ENCODE measurements at places on chromosomes 1 and 21. TPM values are rescaled to one million over a fixed set of nuclear protein-coding genes. Genes with fewer than 3 reads are reported as not detected.

The SPRR1B gene
- total RNA-seq, result not detected

The CFAP141 gene
- total RNA-seq, result not detected

The RNF186 gene
- total RNA-seq, result not detected

The DIRAS3 gene
- 8.2 TPM for total RNA-seq

The SYCP1 gene
- total RNA-seq, result not detected

The IARS2 gene
- total RNA-seq, result 83.4 TPM

The GPR153 gene
- total RNA-seq, result 2.1 TPM

The CA6 gene
- total RNA-seq, result not detected

The CNKSR1 gene
- 0.19 TPM for total RNA-seq

The SPRR2F gene
- total RNA-seq, result not detected

The RXFP4 gene
- under 0.01 TPM for total RNA-seq

The KRTAP11-1 gene
- total RNA-seq, result not detected

The NUP210L gene
- 0.28 TPM for total RNA-seq

The SMAP2 gene
- total RNA-seq, result 10.4 TPM

The NMNAT2 gene
- 10.4 TPM for total RNA-seq

The RNU1-2 gene
- under 0.01 TPM for total RNA-seq

The C1orf87 gene
- total RNA-seq, result not detected

The KCNK1 gene
- total RNA-seq, result 0.56 TPM

The CRYAA gene
- not detected for total RNA-seq

The B3GALT2 gene
- 2.1 TPM for total RNA-seq

The TRPM2 gene
- total RNA-seq, result not detected

The TRAPPC10 gene
- total RNA-seq, result 21.9 TPM

The RUNX1 gene
- 31.0 TPM for total RNA-seq

The CYP4X1 gene
- under 0.01 TPM for total RNA-seq

The TMEM269 gene
- not detected for total RNA-seq

The CHODL gene
- not detected for total RNA-seq

The FAM151A gene
- total RNA-seq, result not detected

The RPTN gene
- under 0.01 TPM for total RNA-seq

The UMODL1 gene
- total RNA-seq, result under 0.01 TPM

The GRIK3 gene
- not detected for total RNA-seq

The ZNF669 gene
- 6.2 TPM for total RNA-seq

The PRAMEF12 gene
- not detected for total RNA-seq

The GBP7 gene
- not detected for total RNA-seq

The SUSD4 gene
- total RNA-seq, result under 0.01 TPM

The PDXK gene
- 200 TPM for total RNA-seq

The NCAM2 gene
- 11.6 TPM for total RNA-seq

The NBPF10 gene
- 3.1 TPM for total RNA-seq

The TMOD4 gene
- not detected for total RNA-seq

The ARHGEF10L gene
- total RNA-seq, result 20.1 TPM

The SLC30A7 gene
- total RNA-seq, result 34.7 TPM

The ANKRD35 gene
- total RNA-seq, result 0.85 TPM

The MPL gene
- not detected for total RNA-seq

The PROK1 gene
- not detected for total RNA-seq

The COL9A2 gene
- 0.38 TPM for total RNA-seq

The BNIPL gene
- 0.38 TPM for total RNA-seq

The AJAP1 gene
- total RNA-seq, result under 0.01 TPM

The RGS18 gene
- not detected for total RNA-seq

The GUCA2A gene
- not detected for total RNA-seq

The PCBP3 gene
- total RNA-seq, result 6.2 TPM

The FCRLB gene
- 3.1 TPM for total RNA-seq

The CELA3B gene
- total RNA-seq, result not detected

The TDRD10 gene
- 0.28 TPM for total RNA-seq

The NBPF6 gene
- not detected for total RNA-seq

The CHIT1 gene
- not detected for total RNA-seq

The PPIAL4G gene
- not detected for total RNA-seq

The S100A4 gene
- total RNA-seq, result 70.7 TPM

The PGLYRP3 gene
- total RNA-seq, result not detected

The HSPA6 gene
- total RNA-seq, result 2.3 TPM
